ENCODE measurements at places on chromosomes 2 and 18. TPM values are rescaled to one million over a fixed set of nuclear protein-coding genes. Genes with fewer than 3 reads are reported as not detected.
A peak's percentile ranks its signal among the peaks of the same experiment; 100 is the strongest.

DNA sequence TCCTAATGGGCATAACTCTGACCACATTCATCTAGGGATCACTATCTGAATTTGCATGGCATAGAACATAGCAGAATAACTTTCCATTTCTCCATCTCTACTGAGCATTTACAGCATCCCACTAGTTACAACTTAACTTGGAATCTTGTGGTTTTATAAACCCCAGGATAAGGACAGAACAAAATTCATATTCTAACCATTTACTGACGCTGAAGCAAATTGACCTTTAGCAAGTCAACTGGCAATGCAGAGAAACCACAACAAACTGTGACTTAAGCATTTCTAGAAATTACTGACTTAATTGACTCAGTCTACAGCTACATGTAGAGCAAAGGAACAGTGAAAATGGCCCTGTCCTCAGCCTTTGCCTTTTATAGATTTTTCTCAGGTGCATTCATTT is 61.2 kb downstream of the DCC start:
- no peak overlapping the region for H3K4me3 ChIP-seq
- no peaks in the 10 kb centered on the region for H3K4me1 ChIP-seq
- H3K27ac ChIP-seq: no peak overlapping the region
- DNase-seq: no peak

DNA sequence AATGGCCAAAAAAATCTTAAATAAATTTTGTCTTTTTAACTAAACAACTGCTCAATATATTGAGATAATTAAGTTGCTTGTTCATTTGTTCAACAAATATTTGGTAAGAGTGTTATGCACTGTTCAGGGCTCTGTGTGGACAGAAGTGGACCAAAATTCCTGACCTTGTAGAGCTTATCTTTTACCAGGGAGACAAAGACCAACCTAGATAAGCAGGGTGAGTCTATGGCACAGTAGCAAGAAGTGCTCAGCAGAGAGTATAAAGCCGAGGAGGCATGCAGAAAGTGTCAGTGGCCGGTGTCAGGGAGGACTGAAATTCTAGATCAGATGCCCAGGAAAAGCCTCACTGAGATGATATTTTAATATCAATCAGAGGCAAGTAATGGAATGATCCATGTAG is 2.6 kb downstream of the RAB27B start:
- 0 out of 2 replicates have a peak, but pooled peaks cover 4% of the 10 kb centered on the region for H3K27me3 ChIP-seq
- no peak overlapping the region for H3K27ac ChIP-seq
- H3K4me1 ChIP-seq: no peaks in the 10 kb centered on the region

DNA sequence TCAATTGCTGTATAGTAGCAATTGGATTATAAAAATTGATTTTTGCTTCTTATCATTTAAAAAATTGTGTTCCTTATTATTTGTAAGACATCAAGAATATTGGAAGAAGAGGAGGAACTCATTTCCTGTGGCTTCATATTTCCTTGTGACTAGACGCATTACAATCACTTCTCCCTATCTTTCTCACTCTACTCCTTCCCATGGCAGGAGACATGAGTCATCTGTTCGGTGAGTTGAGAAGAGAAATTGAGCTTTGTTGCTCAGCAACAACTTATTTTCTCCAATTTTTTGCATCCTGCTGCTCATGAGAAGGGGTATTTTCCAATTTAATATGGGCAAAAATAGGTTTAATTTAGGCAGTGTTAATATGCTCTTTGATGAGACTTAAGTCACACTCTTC is 1783.9 kb downstream of the SUCLG1 start:
- no peak overlapping the region for H3K27ac ChIP-seq
- no peak overlapping the region for H3K4me3 ChIP-seq
- no peak for DNase-seq
- H3K27me3 ChIP-seq: no peaks in the 10 kb centered on the region
- no peaks in the 10 kb centered on the region for H3K36me3 ChIP-seq

DNA sequence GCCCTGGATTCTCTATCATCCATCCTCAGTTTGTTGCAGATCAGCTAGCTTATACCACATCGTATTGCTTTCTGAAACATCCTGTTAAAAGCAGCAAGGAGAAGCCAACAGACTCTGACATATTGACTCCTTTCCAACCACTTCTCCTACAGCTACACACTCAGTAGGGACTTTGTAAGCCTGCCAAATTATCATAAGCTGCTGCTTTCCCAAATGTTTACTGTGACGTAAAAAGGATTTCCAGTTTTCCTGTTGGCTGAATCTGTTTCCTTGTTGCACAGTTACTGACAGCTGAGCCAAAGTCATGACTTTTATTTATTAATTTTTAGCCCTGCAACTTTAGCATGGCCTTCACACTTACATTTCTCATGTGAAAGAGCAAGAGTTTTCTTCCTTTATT is 294.3 kb downstream of the KCNJ3 start:
- no peaks in the 10 kb centered on the region for H3K4me1 ChIP-seq
- no peak overlapping the region for H3K27ac ChIP-seq
- no peak overlapping the region for H3K4me3 ChIP-seq
- DNase-seq: no peak
- H3K36me3 ChIP-seq: no peaks in the 10 kb centered on the region
- H3K27me3 ChIP-seq: no peaks in the 10 kb centered on the region

- DNase-seq: peak; percentile 87
- no peaks in the 10 kb centered on the region for H3K27me3 ChIP-seq
- peaks cover 33% of the 10 kb centered on the region for H3K4me1 ChIP-seq
- H3K4me3 ChIP-seq: no peak overlapping the region
- no peak overlapping the region for H3K27ac ChIP-seq
Observed at GRCh38 chr2:23824777-23825212, 102.1 kb downstream of the ATAD2B start.

- H3K4me1 ChIP-seq: peaks cover 22% of the 10 kb centered on the region
- H3K36me3 ChIP-seq: peaks cover 9% of the 10 kb centered on the region
- no peaks in the 10 kb centered on the region for H3K27me3 ChIP-seq
- no peak for DNase-seq
- no peak overlapping the region for H3K4me3 ChIP-seq
Observed at GRCh38 chr2:135949451-135950234, 35.8 kb downstream of the DARS1 start.

DNA sequence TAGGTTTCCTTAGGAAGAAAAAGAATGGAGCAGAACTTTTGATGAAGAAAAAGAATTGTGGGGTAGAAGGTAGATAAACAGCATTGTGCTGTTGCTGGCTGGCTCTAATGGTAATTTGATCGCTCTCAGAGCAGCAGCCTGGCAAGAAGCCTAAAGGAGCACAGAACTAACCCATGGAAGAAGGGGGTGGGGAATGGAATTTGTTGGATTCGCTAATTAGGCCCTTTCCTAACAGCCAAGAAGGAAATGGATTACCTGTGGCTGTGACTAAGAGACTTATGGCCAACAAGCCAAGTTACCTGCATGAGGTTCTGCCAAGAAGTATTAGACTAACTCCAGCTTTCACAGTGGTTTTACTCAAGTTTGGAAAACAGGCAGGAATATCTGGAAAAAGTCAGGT is 210.6 kb downstream of the IKZF2 start:
- no peak overlapping the region for H3K4me3 ChIP-seq
- no peaks in the 10 kb centered on the region for H3K4me1 ChIP-seq
- no peak overlapping the region for H3K27ac ChIP-seq
- no peaks in the 10 kb centered on the region for H3K36me3 ChIP-seq
- no peak for DNase-seq

GRCh38 chr2:229431327-229431954 is 160.4 kb upstream of the PID1 start:
- no peaks in the 10 kb centered on the region for H3K4me1 ChIP-seq
- no peak overlapping the region for H3K27ac ChIP-seq
- no peaks in the 10 kb centered on the region for H3K36me3 ChIP-seq
- no peak overlapping the region for H3K4me3 ChIP-seq

DNA sequence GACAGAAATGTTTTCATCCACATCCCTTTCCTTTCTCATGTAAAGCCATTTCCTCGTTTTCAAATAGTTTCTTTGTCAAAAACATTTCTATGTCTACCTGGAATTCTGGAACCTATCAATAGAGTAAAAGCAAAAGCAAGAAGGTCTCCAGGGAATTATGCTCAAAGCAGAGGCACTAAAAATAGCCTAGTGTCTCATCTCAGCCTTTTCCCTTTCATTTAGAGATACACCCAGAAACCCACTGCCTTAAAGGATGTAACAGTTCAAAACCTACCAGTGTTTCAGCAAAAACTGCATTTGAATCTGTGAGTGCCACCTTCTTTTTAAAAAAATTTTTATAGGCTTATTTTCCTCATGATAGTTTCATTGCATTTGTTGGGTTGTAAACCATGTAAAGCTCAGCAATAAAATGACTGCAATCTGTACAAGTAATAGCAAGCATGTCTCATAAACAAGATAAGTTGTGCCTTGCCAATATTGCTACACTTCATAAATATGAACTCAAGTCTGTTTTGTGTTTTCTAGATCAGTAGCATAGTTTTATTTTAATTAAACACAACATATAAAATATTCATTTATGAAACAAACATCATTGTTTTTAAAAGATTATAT is 927.3 kb upstream of the ACVR2A start:
- no peak for DNase-seq
- no peaks in the 10 kb centered on the region for H3K4me1 ChIP-seq
- no peak overlapping the region for H3K27ac ChIP-seq
- H3K36me3 ChIP-seq: no peaks in the 10 kb centered on the region
- no peak overlapping the region for H3K4me3 ChIP-seq
- H3K27me3 ChIP-seq: no peaks in the 10 kb centered on the region

DNA sequence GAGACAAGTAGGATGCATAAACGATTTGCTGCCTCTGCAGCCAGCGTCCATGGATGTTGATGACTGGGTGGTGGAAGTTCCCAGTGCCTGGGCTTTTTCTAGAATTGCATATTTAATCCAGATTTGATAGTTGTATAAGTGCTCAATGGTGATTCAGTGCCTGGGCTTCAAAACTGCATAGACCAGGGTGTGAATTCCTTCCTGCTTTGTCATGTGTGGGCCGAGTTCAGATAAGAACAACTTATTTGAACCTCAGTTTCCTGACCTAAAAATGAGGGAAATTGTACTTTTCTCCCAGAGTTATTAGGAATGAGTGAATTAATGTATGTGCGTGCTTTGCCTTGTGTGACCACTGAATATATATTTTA is 154.6 kb downstream of the WDSUB1 start:
- no peaks in the 10 kb centered on the region for H3K4me1 ChIP-seq
- no peaks in the 10 kb centered on the region for H3K27me3 ChIP-seq
- H3K4me3 ChIP-seq: no peak overlapping the region

- no peaks in the 10 kb centered on the region for H3K27me3 ChIP-seq
- no peak overlapping the region for H3K4me3 ChIP-seq
- DNase-seq: no peak
- H3K27ac ChIP-seq: no peak overlapping the region
- H3K36me3 ChIP-seq: no peaks in the 10 kb centered on the region
Observed at GRCh38 chr2:217099561-217099960, 239.7 kb upstream of the TNP1 start.

DNA sequence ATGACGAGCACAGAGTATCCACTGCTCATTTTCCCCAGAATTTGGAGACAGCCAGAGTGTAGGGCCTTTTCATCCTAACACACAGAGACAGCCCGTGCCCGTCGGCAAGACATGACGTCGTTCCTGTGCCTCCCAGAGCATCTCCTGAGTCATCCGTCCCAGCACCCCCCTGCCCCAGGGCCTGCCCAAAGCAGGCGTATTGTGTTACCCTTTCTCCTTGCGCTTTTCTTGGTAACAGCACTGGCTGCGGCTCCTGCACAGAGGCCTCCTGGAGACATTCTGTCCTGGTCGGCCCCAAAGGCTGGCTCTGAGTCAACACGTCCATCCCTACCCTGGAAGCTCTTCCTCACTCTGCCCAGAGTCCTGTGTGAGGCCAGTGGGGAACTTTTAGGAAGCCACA is 217.1 kb downstream of the KLHL29 start:
- peaks cover 4% of the 10 kb centered on the region for H3K27me3 ChIP-seq
- no peak overlapping the region for H3K4me3 ChIP-seq
- H3K36me3 ChIP-seq: no peaks in the 10 kb centered on the region
- no peak overlapping the region for H3K27ac ChIP-seq
- DNase-seq: no peak

GRCh38 chr2:156427074-156427473 is 9.1 kb upstream of the GPD2 start:
- no peak overlapping the region for H3K27ac ChIP-seq
- no peaks in the 10 kb centered on the region for H3K36me3 ChIP-seq
- no peak for DNase-seq
- no peak overlapping the region for H3K4me3 ChIP-seq
- H3K27me3 ChIP-seq: no peaks in the 10 kb centered on the region

- H3K27me3 ChIP-seq: no peaks in the 10 kb centered on the region
- no peaks in the 10 kb centered on the region for H3K36me3 ChIP-seq
- H3K27ac ChIP-seq: no peak overlapping the region
- no peaks in the 10 kb centered on the region for H3K4me1 ChIP-seq
- no peak for DNase-seq
Observed at GRCh38 chr2:88199912-88200682, 30.0 kb downstream of the THNSL2 start.

- H3K27ac ChIP-seq: no peak within 1 kb of the TSS
- peak within 1 kb of the TSS; percentile 19 for H3K4me3 ChIP-seq
- DNase-seq: no peak
- 0 out of 2 replicates have a peak, but pooled peaks cover 2% of the 10 kb centered on the region for H3K27me3 ChIP-seq
Observed at GRCh38 chr2:159904127-159904958, 106.3 kb upstream of the CD302 start.

GRCh38 chr2:179991344-179991743 is 15.8 kb downstream of the CWC22 start:
- no peaks in the 10 kb centered on the region for H3K27me3 ChIP-seq
- DNase-seq: no peak
- H3K36me3 ChIP-seq: peaks cover 36% of the 10 kb centered on the region
- H3K4me3 ChIP-seq: no peak overlapping the region

- H3K27me3 ChIP-seq: no peaks in the 10 kb centered on the region
- DNase-seq: no peak
- no peak overlapping the region for H3K27ac ChIP-seq
- no peaks in the 10 kb centered on the region for H3K36me3 ChIP-seq
- peaks cover 42% of the 10 kb centered on the region for H3K4me1 ChIP-seq
Observed at GRCh38 chr2:38620282-38620977, 17.7 kb upstream of the HNRNPLL start.

- H3K36me3 ChIP-seq: no peaks in the 10 kb centered on the region
- H3K27ac ChIP-seq: no peak overlapping the region
- no peak for DNase-seq
- no peak overlapping the region for H3K4me3 ChIP-seq
Observed at GRCh38 chr2:2039826-2040225, 291.2 kb downstream of the MYT1L start.

DNA sequence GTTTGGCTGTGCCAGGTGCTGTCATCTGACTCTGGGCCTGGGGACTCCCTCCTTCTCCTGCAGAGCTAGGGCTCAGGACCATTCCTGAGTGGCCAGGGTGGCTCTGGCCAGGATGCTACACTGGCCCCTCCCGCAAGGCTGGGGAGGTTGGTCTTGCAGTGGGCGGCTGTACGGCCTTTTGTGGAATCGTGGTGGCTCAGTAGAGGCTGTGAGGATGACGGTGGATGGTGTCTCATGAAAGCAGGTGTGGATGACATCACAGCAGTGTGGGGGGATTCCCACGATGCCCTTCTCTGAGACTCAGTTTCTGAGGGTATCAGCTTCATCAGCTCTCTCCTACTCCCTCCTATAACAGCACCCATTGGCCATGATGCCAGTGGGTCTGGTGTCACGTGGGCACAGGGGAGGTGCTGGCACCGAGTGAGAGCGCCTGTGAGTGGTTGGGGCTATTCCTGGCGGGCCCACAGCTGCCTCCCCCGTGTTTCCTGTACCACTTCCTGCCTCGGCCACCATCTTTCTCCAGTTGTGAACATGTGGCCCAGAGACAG is 144.2 kb upstream of the HDAC4 start:
- DNase-seq: no peak
- H3K4me3 ChIP-seq: no peak overlapping the region
- H3K4me1 ChIP-seq: no peaks in the 10 kb centered on the region
- H3K27me3 ChIP-seq: no peaks in the 10 kb centered on the region
- H3K27ac ChIP-seq: no peak overlapping the region

RASGRP3 gene
- 19.3 TPM for total RNA-seq

METTL5 gene
- 100 TPM for total RNA-seq

NT5C1B gene
- not detected for total RNA-seq

TRIM43 gene
- not detected for total RNA-seq

TNFAIP6 gene
- total RNA-seq: not detected

KIAA2012 gene
- 0.89 TPM for total RNA-seq

AQP12B gene
- not detected for total RNA-seq

GAREM1 gene
- total RNA-seq: 0.11 TPM

PRKCE gene
- total RNA-seq: 61.8 TPM
